ENCODE measurements at places on chromosomes 5 and 9. TPM values are rescaled to one million over a fixed set of nuclear protein-coding genes. Genes with fewer than 3 reads are reported as not detected.

Gene PPP3R2
- total RNA-seq, result not detected

Gene ROPN1L
- 2.1 TPM for total RNA-seq

Gene ACTBL2
- 0.05 TPM for total RNA-seq

Gene TYRP1
- not detected for total RNA-seq

Gene CTNNA1
- 213 TPM for total RNA-seq

Gene OLFML2A
- total RNA-seq, result 25.3 TPM

Gene PTGER4
- total RNA-seq, result 0.89 TPM

Gene CSF1R
- total RNA-seq, result 0.05 TPM

Gene LRRC14B
- total RNA-seq, result not detected

Gene RNF208
- total RNA-seq, result 1.8 TPM

Data from A549 treated with DMSO at 1 μM for 4 hours (cell line).